Hematopoietic multipotent progenitor cell treated with erythropoietin and hydrocortisone succinate and interleukin-3 and kit ligand, for 8 days (in vitro differentiated cells): ENCODE measurements at places on chromosomes 6 and 20.

DNA sequence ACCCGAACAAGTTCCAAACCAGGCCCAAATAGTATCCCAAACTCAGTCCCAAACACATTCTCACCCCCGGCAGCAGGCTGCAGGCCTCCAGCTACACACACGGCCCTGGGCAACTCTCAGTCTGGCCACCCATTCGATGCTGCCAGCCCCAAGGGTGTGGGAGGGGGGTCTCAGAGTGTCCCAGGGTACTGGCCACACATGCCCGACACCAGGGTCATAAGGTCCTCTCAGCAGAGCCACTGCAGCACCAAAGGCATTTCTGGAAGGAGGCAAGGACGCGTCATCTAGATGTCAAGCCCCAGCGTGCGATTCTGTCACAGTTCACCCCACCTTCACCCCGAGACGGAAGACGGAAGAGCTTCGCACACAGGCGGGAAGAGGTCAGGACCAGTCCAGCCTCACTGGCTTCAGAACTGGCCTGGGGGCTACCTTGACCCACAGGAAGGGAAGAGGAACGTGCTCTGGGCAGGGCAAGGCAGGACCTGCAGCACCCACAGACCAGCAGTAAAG lies 9.5 kb downstream of the MYL9 start:
- DNase-seq, result no peak

DNA sequence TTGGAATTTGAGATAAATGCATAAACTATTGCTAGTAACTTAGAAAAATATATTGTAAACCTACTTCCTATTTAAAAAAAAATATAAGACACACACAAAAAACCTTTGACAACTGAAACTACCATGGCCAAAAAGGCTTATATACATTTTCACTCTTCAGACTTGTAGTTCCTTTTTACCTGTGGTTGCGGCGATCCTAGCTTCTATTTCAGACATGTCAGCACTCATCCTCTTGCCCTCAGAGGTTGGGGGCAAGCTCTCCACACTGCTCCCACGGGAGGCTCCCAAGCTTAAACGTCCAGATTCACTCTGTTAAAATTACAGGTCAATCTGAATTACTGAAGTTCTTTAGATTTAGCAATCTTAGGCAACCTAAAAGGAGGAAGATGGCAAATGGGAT lies 39.8 kb downstream of the MAP3K7 start:
- no peak for DNase-seq

DNA sequence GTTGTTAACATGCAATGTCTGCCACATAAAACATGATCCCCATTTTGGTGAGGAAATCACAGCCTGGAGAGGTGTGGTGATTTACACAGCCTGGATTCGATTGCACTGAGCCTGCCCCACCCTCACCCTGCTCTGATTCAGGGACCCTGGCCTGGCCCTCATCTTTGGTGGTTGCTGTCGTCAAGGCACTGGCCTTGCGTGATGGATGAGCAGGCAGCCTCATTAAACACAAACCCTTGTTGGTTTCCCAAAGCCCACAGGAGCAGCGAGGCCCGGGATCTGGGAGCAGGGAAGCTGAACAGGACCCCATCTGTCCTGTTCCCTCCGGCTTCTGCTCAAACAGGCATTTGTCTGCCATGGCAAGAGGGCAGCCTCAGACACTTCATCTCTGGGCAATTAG lies 70.8 kb downstream of the CHMP4B start:
- no peak for DNase-seq

- DNase-seq, result no peak
Observed at GRCh38 chr6:98036344-98036923, 753.4 kb upstream of the MMS22L start.
